BE2C (cell line): ENCODE measurements at places on chromosomes 2 and 18.

- DNase-seq = no peak
These were observed 15.3 kb downstream of the FHL2 start for GRCh38 chr2:105383432-105384166.

GRCh38 chr2:181970160-181970794 lies 15.4 kb upstream of the PPP1R1C start:
- no peak for DNase-seq

DNA sequence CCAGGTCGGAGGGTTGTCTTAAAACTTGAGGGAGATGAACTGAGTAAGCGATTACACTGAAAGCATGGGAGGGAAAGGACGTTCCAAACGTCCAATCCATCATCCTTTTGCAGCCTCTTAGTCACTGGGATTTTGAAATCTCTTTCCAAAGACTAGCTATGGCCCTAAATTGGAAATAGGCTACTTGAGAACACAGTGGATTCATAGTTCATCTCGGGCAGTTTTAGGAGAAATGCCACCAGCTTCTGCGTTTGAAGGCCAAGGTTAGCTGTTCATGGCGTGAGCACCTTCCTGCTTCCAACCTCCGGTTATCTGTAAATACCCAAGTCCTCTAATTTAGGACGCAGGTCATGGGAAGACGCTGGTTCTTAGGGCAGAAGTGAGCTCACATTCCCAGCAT lies 821 bp upstream of the EML6 start:
- no peak for DNase-seq

DNA sequence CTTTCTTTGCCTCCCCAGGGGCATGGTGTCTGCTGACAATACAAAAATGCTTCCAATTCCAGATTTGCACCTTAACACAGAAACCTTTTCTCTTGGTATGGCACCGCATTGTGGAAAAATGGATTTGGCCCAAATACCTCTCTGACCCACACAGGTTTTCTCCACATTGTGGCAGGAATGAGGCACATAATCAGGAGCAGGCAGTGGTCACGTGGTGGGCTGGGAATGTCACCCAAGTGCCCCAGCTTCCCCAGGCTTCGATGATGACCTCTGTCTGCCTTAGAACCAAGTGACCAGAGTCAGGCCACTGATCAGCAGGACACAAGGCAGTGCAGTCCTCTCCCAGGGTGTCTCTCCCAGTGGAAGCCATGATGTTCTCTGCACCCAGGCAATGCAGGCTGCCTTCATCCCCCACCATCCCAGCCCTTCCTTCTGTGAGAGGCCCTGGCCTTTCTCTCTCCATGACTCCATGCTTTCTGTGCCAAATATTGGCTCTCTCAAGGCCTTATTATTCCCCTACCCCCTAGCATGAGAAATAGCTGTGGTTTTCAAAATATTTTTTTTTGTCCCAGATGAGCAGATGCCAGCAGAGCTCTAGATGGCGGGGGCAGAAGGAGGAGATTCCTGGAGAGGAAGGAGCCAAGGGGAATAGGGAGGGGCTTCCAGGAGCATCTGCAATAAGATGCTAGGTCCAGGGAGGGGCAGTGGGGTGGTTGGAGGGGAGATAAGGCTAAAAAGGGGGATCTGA lies 198.9 kb downstream of the ACKR3 start:
- DNase-seq = no peak

DNA sequence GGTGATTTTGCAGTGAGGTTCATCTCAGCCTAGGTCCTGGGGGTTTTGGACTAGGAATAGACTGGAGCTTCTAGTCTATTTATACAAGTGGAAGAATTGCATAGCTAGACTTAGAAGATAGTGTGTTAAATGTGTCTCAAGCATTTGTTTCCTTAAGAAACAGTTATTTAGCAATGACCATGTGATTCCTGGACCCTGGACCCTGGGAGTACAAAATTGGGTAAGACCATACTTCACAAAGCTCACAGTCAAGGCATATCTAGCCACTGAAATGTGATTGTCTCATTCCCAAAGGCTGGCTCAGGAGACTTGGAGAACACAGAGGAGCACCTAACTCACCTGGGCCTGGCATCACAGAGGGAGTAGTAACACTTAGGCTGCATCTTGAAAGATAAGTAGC lies 754.5 kb downstream of the SATB2 start:
- DNase-seq = no peak

GRCh38 chr2:9760069-9760901 lies 83.0 kb upstream of the TAF1B start:
- no peak for DNase-seq

- DNase-seq = no peak
These were observed 97.8 kb downstream of the ZFP36L2 start for GRCh38 chr2:43128559-43128955.

DNA sequence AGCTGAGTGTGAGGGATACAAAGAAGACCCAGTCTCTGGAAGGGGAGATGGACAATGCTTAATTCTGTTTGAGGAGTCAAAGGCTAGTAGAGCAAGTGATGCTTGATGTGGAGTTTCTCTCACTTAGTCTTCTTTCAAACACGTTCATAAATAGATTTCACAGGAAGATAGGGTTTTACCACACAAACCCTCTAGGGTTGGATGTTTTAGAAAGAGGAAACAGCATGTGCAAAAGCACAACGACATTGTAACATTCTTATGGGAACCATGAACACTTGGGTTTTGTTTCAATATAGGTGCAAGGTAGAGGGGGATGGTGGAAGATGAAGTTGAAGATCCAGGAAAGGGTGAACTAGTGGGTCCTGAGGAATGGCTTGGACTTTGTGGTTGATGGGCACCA lies 10.8 kb upstream of the EFEMP1 start:
- no peak for DNase-seq

GRCh38 chr2:66301022-66301766 lies 133.7 kb upstream of the MEIS1 start:
- DNase-seq = no peak

GRCh38 chr2:136765256-136766072 lies at the start of gene THSD7B:
THSD7B (plus strand) TSS chr2:136765545; CDS start chr2:136882179, 116,634 bp downstream.
- DNase-seq = no peak
